ENCODE measurements at places on chromosomes 11 and 22. TPM values are rescaled to one million over a fixed set of nuclear protein-coding genes. Genes with fewer than 3 reads are reported as not detected.

- no peak for DNase-seq
These were observed 72.8 kb downstream of the TP53I11 start for GRCh38 chr11:44877571-44878497.

- no peak for DNase-seq
These were observed 62.7 kb downstream of the LIF start for GRCh38 chr22:30183861-30184278.

- no peak for DNase-seq
These were observed 534.5 kb downstream of the LRRC4C start for GRCh38 chr11:40924915-40925314.

DNA sequence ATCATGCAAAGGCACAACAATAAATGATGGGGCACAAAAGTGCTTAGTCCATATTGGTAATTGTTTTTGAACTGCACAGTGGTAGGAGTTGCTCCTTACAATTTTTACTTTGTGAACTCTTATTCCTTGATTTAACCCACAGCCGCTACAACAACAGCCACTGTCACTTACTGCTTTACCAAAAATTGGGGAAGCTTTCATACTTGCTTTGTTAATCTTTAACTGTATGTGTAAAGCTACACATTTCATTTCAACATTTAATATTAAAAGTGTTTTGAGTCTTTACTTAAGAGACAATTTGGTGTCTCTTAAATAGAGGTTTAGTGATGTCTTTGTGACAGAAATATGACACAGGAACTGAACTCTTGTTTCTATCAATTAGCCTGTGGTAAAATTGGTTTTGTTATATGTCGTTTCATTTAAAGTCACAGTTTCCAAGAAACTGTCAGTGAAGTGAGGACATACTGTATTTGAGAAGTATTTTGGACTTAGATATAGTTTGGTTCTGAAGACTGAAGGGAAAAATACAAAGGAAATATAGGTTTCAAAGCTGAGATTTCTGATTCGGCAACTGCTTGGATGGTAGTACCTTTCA is 6.5 kb upstream of the IL18BP start:
- no peak for DNase-seq

FIBIN gene
- total RNA-seq: not detected

GRCh38 chr11:94424011-94424410 is 22.8 kb upstream of the GPR83 start:
- no peak for DNase-seq
